ENCODE measurements at places on chromosomes 16 and 17.

- no peak for DNase-seq
These were observed 74.7 kb upstream of the RPH3AL start for GRCh38 chr17:427327-427726.

DNA sequence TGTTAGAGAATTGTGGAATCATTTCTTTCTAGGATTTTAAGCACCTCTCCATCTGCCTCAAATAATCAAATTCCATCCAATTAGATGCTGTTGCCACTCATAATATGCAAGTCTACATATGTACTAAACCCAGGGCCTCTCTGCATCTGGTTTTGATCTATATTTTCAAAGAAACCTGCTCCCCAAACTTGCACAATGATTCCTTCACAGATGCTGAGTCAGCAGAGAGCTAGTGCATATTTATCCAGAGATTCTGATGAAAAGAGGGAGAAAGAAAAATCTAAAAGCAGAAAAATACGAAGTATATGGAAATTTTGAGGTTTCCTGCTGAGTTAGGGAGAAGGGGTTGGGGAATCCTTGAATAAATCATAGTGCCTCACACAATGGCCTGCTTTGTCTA, 235.1 kb upstream of the RBFOX1 start:
- DNase-seq = no peak

- no peak for DNase-seq
These were observed 32.7 kb upstream of the SSTR2 start for GRCh38 chr17:73132085-73132492.

GRCh38 chr17:19270704-19271611, 33.8 kb downstream of the EPN2 start:
- DNase-seq = no peak

GRCh38 chr17:56708670-56709410, 115.3 kb downstream of the NOG start:
- no peak for DNase-seq

GRCh38 chr16:74743668-74744299, 30.8 kb downstream of the FA2H start:
- no peak for DNase-seq

GRCh38 chr17:82887255-82888164, 47.7 kb upstream of the ZNF750 start:
- DNase-seq = no peak

DNA sequence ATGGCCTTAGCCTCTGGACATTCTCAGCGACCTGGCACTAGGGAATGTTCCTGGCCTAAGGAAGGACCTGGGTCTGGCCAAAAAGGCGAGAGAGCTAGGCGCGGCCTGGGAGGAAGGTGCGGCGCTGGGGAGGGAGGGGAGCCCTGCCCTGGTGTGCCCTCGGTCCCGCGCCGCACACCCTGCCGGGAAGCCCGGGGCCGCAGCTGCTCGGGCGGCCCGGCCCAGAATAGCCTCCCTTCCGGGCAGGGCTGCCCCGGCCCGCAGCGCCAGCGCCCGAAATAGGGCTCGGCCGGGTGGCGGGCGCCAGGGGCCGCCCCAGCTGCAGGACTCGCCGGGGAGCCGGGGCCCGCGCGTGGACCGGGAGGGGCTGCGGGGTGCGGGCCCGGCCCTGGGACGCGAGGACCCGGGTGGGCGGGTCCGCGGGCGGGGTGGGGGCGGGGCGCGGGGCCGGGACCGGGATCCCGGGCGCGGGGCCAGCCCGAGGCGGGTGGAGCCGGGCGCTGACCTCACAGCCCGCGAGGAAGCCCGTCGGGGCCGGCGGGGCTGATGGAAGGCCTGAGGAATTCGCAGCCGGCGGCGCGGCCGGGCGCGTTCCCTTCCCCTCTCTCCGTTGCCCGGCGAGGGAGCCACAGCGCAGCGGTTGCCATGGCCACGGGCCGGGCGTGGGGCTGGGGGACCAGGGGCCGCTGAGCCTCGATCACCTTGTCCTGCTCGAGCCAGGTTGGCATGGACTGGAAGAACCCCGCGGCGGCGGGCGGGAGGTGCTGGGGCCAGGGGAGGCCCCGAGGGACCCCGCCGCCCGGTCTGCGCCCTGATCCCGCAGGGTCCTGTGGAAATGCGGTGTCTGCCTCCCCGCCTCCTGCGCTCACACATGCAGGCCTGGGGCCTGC, 18.1 kb downstream of the SOCS3 start:
- no peak for DNase-seq

DNA sequence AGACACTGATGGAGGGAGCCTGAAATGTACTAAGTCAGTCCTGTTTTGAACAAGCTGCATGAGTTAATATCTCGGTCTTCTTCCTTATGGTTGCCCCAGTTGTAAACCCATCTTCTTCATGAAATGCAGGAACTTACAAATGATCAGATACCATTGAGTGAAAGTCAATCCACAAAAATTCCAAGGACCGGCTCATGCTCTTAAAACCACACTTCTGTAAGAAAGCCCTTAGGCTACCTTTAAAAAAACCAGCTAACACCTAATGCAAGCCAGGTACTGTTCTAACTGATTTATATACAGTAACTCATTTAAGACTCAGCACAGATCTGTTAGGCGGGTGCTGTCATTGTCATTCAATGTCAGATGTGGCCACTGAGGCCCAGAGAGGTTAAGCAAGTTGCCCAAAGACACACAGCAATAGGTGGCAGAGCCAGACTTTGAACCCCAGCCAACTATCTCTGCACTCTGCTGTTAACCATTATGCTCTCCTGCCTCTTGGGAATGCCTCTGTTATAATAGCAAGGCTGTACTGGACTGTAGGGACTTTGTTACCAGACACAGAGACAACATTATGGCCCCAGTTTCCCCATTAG, 93.4 kb downstream of the C16orf95 start:
- no peak for DNase-seq

- DNase-seq = no peak
These were observed 24.1 kb upstream of the MTSS2 start for GRCh38 chr16:70709942-70710341.

GRCh38 chr16:75620326-75621169, 2.5 kb downstream of the ADAT1 start:
- peak; percentile 86 for DNase-seq

DNA sequence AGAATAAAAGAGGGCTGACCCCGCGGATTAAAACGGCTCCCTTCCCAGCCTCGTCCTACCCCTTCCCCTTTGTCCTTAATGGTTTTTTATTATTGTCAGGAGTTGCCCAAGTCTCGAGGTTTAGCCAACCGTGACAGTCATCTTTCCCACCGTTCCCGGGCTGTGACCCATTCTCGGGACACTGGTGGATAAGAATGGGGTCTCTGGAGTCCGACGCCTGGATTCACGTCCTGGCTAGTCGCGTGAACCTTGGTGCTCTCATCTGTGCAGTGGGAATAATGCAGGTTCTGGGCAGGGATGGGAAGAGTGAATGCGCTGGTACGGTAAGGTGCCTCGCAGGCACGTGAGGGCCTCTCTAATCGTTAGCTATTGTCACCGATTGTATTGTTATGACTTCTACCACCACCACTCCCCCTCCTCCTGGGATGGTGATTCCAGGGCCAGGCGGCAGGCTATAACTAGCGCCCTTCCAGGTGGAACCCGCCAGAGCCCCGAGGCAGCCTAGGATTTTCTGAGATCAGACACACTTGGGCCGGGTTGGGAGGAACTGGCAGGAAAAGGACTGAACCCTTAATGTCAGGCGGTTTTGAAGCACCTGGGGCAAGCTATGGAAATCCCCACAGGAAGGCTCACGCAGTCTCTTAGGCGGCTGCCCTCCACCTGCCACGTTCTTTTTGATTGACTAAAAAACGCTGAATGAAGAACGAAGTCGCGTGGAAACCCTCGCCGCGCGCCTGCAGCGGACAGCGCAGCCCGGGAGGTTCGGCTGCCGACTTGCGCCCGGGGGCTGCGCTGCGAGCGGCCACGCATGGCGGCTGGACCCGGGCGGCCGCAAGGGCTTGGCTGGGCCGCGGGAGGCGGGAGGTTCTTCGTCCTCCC, 2.7 kb downstream of the HS3ST3B1 start:
- no peak for DNase-seq

DNA sequence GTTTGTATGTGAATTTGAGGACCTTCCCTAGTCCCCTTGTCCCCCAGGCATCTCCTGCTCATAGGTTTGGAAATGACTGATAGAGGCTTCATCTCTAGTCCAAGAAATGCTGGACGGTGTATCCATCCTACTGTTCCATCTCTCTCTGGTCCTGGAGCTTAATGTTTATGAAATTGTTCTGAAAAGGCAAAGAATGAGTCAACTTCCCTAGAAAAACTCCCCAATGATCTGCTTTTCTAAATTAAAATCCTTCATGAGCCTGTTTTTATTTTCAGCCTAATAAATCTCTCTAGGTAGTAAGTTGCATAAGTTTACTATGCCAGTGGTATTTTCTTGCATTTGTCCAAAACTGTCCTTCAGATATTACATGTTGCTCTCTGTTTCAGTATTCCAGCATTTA, 2.1 kb upstream of the IGSF6 start:
- no peak for DNase-seq

DNA sequence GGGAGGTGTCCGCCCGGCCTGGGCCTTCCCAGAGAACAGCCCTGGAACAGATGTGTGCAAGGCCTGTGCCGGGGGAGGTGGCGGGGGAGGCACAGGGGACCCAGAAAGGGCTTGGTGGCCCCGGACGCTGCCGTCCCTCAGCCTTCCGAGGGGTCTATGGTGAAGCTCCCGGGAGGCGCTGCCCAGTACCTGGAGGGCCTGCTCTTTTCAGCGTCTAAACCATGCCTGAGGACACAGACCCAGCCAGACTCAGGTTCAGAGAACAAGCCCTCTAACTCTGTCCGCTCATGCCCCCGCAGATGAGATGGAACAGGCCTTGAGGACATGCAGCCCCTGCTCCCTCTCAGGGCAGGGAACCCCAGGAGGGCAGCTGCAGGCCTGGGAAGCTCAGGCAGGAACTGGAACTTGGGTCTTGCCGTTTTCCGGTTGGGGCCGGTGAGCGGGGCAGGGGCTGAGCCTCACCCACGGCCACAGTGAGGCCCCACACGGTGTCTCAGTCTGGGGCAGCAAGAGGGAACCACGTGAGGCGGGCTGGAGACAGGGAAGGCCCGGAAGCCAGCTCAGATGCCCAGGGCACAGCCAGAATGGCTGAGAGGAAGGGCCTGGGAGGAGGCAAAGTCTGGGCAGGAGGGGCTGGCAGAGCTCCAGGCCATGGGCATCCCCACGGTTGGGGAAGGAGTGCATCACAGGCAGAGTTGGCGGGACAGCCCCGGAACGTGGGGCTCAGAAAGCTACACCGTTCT, 12.5 kb downstream of the SLC16A3 start:
- DNase-seq = no peak

DNA sequence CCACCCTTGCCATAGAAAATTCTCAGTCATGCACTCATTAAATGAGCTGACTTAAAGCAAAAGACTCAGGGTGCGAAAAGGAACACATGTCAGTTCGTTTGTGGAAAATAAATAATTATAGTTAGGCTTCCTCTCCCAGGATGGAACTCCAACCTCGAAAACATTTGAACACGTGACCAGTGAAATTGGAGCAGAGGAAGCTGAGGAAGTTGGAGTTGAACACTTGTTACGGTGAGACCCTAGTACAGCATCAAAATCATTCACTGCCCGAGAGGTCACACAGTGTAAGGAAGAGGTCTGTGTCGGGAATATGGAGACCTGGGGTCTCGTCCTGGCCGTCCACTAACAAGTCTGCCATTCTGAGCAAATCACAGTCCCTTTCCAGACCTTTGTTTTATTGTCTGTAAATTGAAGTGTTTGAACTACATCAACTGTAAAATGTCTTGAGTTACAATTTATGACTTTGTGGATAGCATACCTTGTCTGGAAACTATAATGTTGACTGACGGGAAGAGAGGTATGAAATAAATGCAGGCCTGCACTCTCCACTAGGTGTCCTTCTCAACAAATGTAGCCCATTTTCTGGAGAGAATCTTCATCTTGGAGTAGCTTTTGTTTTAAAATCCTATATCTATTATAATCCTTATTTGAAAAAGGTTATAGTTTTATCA, 7.7 kb downstream of the PSMD7 start:
- DNase-seq = no peak

Measured in central memory CD8-positive, alpha-beta T cell (primary cell).